Islet precursor cell (in vitro differentiated cells): ENCODE measurements at places on chromosomes 2 and 18.

GRCh38 chr2:189803431-189803830 is 19.2 kb downstream of the PMS1 start:
- no peak for DNase-seq

DNA sequence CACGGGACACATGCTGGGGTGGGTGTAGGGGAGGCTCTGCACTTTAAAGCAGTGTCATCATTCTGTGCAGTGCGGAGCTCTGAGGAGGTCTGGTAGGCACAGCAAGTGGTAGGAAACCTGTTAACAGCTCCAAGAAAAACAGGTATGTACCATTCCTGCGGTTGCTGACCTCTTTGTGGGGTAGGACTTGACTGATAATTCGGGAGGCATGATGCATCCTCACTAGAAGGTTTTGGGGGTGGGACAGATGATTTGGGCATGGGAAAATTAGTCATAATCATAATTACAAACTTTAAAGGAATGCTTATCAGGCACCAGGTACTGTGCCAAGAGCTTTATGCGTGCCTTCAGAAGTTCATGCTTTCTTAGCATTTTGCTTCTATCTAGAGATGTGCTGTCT is 9.7 kb downstream of the DOK1 start:
- peak; percentile 19 for DNase-seq

DNA sequence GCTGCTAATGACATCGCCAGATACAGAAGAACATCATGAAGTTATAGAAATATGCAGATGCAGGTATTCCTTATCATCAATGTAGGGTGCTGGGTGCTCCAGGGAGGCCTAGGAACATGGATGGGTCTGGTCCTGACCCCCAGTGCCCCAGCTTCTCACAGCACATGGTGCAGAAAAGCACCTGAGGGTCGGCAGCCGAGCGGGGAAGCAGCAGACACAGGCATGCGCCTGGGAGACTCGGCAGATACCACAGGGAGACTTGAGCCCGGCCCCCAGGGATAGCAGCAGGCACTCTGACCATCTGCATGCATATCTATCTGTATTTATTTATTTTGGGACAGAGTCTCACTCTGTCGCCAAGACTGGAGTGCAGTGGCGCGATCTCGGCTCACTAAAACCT is 43.2 kb downstream of the TMEM18 start:
- no peak for DNase-seq

GRCh38 chr2:174259981-174260380 is 11.6 kb upstream of the OLA1 start:
- DNase-seq: no peak

- no peak for DNase-seq
These were observed 207.1 kb downstream of the TDRD15 start for GRCh38 chr2:21330786-21331391.

- DNase-seq: no peak
These were observed 298.4 kb downstream of the LPIN1 start for GRCh38 chr2:12044857-12045256.

- no peak for DNase-seq
These were observed 56.6 kb upstream of the HK2 start for GRCh38 chr2:74777161-74777900.

GRCh38 chr18:8744656-8745055 is 39.3 kb downstream of the MTCL1 start:
- peak; percentile 32 for DNase-seq

DNA sequence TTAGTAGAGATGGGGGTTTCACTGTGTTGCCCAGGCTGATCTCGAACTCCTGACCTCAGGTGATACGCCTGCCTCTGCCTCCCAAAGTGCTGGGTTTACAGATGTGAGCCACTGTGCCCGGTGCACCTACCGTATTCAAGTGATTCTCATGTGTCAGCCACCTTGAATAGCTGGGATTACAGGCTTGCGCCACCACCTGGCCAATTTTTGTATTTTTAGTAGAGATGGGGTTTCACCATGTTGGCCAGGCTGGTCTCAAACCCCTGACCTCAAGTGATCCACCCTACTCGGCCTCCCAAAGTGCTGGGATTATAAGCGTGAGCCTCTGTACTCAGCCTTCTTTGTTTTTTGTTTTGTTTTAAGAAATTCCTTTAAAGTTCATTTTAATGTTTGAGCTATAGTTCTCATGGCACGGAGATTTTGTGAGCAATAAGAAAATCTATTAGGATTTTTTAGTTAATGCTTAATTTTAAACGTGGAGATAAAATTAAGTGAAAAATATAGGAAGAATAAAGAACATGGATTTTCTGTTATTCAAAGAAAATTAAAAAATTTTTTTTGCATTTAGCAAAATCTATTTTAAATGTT is 242.6 kb downstream of the PHLPP1 start:
- DNase-seq: peak; percentile 68

- DNase-seq: peak; percentile 43
These were observed 114.1 kb downstream of the ZBTB7C start for GRCh38 chr18:48294899-48295585.

- DNase-seq: no peak
These were observed 23.2 kb downstream of the KCNF1 start for GRCh38 chr2:10934979-10935350.

- DNase-seq: no peak
These were observed 15.3 kb downstream of the TM4SF20 start for GRCh38 chr2:227363756-227364155.

DNA sequence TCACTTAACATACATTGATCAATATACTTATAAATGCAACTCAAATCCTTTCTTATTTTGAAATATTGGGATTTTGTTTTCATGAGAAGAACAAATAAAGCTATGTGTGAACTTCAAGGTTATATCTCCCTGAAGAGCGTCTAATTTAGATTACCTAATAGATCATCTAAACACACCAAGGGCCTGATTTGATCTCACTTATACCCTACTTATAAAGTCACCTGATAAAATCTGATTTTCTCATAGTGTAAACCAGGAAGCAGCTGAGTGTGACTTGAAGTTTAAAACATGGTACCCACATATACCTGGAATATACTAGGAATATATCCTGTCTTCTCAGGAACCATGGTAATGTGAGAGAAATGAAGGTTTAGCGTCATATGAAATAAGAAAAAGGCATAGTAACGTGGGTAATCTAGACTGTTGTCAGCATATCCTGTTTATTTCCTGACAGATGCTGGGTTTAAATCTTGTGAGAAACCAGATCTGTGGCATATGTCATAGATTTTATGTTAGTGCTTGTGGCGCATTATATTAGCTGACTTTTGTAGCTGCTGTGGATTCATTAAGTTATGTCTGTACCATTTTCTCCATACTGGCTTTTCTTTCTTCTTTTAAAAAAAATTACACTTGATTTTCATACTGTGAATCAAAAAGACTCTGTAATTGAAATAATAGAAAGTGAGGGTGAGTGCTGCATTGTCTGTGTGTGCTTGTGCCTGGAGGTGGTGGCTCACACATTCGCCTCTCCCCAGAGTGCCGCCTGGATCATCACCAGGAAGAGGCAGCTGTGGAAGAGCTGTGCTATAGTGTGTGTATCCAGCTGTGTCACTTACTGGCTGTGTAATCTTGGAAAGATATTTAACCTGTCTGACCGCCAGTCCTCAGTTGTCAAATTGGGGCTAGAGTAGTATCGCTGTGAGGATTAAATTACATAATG is 164.0 kb downstream of the MYO3B start:
- no peak for DNase-seq

DNA sequence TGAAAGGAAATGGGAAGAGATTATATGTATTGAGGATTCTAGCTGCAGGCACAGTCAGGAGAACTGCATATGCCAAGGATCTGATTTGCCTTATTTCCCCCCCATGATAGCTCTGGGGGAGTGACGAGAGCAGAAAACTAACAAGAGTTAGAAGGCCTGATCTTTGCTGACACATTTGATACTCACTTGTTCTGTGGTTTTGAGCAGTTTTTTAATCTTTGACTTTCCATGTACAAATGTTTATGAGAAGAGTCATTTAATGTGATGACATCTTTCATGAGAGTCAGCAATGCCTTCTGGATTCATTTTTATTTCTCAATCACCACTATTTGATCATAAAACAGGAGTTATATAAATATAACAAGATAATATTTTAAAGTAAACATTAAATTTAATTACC is 12.7 kb upstream of the SERPINB7 start:
- no peak for DNase-seq

DNA sequence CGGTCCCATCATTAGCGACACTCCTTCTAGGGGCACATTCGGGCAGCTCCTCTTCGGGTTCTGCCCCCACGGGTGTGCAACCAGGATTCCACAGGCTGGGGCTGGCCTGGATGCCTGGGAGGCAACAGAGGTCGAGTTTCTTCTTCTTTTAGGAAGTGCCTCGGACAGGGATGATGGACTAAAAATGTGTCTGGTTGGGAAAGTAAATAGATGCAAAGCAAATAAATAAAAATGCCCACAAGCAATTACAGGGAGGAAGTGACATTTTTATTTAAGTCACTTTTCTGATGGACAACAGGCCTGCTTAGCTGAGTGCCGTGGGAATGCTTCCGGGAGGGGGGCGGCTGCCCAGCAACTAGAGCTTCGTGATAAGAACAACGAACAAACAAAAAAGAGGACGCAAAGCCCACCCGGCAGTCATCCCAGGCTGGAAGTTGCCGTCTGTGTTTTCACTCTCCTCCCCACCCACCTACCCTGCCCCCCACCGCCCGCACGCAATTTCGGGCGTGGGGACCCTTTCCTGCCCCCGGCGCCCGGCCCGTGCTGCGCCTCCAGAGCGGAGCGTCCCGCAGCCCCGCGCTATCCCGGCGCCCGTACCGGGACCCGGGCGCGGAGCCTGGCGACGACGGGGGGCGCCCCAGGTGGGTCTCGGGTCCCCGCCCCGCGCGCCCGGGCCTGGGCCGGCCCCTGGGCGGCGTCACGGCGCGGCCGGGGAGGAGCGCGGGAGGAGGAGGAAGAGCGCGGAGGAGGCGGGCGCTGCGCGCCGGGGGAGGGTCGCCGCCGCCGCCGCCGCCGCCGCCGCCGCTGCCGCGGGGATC is 412 bp upstream of the NCK2 start:
- peak; percentile 76 for DNase-seq

DNA sequence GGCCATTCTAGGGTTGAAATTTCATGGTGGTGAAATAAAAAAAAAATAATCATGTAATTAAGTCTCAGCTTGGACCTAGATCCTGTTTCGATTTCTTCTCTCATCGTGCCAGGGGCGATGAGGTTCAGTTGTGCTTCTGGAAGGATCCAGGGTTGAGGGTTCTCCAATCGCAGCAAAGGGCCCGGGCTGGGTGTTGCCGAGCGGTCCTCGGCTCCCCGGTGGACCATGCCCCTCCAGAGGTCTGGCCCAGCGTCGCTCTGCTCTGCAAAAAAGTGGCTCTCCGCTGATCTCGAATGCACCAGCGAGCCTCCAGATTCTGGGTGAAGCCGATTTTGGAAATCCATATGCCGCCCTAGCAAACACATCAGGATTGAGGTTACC is 39.0 kb downstream of the EN1 start:
- no peak for DNase-seq

DNA sequence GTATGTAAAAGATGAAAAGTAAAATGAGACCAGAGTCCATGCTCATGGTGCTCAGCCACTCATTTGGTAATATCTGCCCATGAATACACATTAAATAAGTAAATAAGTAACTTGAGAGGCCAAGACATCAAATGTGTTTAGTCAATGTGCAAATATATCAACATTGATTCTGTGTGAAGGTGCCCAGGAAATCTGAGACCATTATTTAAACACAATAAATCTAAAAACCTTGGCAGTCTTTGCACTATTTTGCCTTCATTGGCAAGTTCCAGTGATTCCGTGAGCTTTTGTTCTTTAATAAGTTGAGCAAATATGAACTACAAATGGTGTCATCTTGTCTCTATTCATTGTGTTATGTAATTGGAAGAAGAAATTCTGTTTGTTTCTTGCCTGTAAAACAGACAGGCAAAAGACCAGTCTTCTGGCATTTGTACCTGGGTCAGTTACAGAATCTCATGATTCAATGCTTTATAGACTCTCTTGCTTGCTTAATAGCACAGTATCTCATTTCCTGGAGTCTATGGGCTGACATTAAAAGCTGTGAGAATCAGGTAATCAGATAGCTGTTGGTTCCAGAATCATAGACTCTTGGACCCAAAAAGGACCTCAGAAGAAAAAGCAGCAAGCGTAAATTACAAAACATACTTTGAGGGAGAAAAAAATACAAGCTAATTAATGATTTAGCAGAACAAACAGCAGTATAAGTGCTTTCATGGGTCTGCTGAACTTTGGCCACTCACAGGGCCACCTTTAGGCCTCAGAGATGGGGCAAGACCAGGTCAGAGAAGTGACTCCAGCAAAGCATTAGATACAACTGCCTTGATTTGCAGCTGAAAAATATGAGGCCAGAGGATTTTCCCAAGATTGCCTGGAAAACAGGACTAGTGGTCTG is 20.0 kb upstream of the SERPINB3 start:
- DNase-seq: no peak

- peak; percentile 63 for DNase-seq
These were observed 1.7 kb downstream of the APOB start for GRCh38 chr2:21041943-21042707.

- DNase-seq: no peak
These were observed 413.5 kb downstream of the NBAS start for GRCh38 chr2:15147591-15147990.

GRCh38 chr2:54084600-54084999 is 30.8 kb upstream of the ACYP2 start:
- no peak for DNase-seq

GRCh38 chr2:150282771-150283371 is 204.6 kb downstream of the RND3 start:
- no peak for DNase-seq

DNA sequence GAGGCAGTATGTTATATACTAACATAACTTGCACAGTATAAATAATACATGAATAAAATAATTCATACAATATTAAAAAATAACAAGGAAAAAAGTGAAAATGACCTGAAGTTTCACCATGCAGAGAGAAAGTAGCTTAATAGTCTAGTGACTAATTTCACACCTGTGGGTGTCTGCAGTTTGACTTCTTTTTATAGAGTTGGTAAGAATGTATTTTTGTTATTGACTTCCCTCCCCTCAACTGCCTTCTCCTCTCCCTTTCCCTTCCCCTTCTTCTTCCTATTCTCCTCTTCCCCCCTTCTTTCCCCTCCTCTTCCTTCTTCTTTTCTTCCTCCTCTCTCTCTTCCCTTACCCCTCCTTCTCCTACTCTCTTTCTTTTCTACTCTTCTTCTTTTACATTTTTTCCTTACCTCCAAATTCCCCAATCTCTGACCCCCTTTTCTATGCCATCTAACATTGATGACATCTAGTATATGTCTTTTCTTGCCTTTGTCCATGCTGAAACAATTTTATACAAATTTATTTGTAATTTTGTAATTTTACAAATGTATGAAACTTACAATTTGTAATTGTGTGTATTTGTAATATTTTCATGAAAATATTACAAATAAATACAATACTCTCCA is 3.1 kb downstream of the DNAH6 start:
- no peak for DNase-seq

GRCh38 chr18:45136381-45137086 is 455.8 kb downstream of the SETBP1 start:
- DNase-seq: no peak
